Activated CD8-positive, alpha-beta memory T cell treated with anti-CD3 and anti-CD28 coated beads, Interleukin-2, amount 10 ng/mL, durations not matched to agents 7 days and 5 days (primary cell): ENCODE measurements at places on chromosomes 1 and 21. TPM values are rescaled to one million over a fixed set of nuclear protein-coding genes. Genes with fewer than 3 reads are reported as not detected.

The C4BPA gene
- total RNA-seq, result not detected

The TCEANC2 gene
- total RNA-seq, result 13.1 TPM

The GPA33 gene
- total RNA-seq, result 0.21 TPM

The INKA2 gene
- 1.7 TPM for total RNA-seq

The NEK2 gene
- 48.4 TPM for total RNA-seq

The CA14 gene
- not detected for total RNA-seq

The KIAA0319L gene
- total RNA-seq, result 36.0 TPM

The KANK4 gene
- not detected for total RNA-seq

The SUCO gene
- total RNA-seq, result 28.9 TPM
